ENCODE measurements at places on chromosomes 1 and 21.

DNA sequence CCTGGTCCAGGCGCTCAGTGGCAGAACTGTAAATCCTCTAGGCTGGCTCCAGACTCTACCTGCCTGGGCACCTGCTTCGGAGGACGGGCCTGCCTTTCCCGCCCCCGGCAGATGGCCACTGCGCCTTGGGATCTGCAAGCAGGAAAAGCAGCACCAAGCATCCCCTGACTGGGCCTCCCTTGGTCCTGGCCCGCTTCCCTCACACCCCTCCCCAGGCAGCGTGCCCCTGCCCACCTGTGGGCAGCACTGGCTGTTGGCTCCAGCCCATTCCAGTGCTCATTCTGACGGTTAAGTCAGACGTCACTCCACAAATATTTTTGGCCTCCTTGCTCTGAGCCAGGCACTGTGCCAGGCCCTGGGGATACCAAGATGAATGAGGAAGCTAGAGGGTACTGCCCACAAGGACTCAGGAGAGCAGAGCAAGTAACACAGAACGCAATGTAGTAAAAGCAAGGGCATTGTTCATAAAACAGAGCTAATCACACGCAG lies 22.0 kb upstream of the BLACAT1 start:
- DNase-seq, result peak; percentile 28

DNA sequence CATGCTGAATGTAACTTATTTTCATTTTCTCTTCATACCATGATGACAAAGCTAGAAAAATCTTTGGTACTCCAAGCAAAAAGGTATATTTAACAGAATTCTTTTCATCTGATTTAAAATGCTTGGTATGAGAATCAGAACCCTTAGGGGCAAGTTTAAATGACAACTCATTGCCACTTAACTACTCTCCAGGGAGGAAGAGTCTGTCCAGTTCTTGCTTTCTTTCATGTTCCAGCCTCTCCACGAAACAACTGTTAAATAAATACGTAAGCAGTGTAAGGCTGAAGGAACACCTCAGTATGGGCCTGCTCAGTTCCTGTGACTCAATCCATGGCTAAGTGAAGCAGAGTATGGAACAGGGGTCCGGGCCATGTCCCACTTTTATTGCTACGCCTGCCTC lies 1.6 kb downstream of the LCE2A start:
- no peak for DNase-seq

DNA sequence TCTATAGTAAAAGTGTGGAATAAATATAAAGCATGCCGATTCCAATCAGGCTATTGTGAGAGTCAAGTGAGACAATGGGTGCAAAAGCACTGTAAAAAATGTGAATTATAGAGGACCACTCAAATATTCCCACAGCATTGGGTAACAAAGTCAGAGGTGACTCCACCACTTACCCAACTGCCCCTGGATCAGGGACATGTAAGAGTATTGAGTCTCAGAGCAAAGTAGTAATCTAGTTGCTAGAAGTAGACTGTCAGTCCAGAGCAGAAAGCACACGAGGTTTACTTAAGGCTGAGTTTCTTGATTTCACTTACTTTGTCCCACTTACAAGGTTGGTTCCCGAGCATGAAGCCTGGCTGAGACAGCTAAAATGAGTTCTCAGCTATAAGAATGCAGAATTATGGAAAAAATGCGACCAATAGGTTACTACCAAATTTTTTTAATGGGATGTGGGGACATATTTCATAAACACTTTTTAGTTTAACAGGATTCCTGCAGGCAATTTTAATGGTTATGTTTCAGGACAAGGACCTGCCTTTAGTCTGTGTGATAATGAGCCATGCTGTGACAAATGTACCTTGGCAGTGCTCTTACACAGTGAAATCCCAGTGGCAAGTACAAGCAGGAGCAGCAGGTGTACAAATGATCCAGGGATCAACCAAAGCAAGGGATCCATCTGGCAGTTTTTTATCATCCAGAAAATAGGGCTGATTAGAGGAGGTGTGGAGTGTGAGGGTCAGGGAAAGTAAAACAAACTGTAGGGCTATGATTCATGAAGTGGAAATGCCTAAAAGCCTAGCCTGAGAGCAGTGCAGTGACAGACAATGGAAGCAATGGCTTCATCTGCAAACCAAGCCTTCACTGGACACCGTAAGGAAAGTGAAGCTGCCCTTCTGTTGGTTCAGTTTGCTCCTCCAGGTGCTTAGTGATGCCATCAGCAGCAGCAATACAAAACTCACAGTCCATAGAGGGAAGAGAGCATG lies 156.2 kb upstream of the SPAG17 start:
- DNase-seq, result no peak

DNA sequence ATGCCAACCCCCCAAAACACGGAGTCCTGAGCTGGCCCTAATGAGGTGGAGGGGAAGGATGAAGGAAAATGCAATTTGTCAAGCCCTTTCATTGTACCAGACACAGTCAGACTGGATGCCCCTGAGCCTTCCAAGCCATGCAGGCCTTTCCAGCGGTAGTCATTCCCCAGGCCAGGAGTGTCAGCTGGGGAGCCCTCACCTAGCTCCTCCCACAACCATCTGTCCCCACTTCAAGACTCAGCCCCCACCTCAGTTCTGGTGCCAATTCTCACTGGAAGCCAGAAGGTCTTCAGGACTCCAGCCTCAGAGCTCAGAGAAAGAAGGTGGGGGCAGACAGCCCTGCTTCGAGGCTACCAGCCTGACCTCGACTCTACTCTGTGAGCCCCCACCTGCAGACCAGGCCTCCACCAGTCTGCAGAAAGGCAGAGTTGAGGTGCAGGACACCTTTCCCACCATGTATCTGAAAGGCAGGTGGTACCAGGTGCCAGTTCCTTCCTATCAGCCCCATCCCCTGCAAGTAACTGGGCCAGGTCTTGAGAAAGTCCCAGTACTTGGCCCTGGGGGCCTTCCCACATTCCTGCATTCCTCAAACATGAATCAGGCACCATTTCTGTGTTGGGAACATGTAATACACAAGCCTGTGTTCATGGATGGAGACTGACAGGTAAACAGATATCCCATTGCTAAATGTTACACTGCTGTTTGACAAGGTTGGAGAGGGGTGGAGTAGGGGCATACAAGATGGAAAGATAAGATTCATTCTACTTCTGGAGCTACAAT lies 180.6 kb upstream of the EDN2 start:
- DNase-seq, result no peak

- no peak for DNase-seq
Measured at GRCh38 chr21:41564871-41565274, 56.9 kb upstream of the TMPRSS2 start.

GRCh38 chr1:27099135-27099586 lies 55.8 kb downstream of the SLC9A1 start:
- peak; percentile 59 for DNase-seq

GRCh38 chr1:227245613-227246320 lies 72.5 kb downstream of the CDC42BPA start:
- no peak for DNase-seq
